ENCODE measurements at places on chromosomes 12 and 14.
A peak's percentile ranks its signal among the peaks of the same experiment; 100 is the strongest.

- DNase-seq = no peak
Measured at GRCh38 chr14:105466531-105467248, 7.9 kb upstream of the CRIP2 start.

DNA sequence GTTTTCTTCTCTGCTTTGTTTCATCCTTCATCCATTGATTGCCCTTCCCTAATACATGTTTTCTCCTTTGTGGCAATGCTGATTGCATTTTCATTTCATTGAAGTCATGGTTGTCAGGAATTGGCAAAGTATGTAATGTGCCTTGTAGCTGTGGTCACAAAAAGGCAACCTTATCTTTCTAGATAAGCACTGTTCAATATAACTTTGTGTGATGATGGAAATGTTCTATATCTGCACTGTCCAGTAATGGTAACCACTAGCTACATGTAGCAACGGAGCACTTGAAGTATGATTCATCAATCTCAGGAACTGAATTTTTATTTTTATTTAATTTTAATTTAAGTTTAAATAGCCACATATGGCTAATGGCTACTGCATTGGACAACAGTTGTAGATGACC, 79.8 kb downstream of the PCNX1 start:
- no peak for DNase-seq

DNA sequence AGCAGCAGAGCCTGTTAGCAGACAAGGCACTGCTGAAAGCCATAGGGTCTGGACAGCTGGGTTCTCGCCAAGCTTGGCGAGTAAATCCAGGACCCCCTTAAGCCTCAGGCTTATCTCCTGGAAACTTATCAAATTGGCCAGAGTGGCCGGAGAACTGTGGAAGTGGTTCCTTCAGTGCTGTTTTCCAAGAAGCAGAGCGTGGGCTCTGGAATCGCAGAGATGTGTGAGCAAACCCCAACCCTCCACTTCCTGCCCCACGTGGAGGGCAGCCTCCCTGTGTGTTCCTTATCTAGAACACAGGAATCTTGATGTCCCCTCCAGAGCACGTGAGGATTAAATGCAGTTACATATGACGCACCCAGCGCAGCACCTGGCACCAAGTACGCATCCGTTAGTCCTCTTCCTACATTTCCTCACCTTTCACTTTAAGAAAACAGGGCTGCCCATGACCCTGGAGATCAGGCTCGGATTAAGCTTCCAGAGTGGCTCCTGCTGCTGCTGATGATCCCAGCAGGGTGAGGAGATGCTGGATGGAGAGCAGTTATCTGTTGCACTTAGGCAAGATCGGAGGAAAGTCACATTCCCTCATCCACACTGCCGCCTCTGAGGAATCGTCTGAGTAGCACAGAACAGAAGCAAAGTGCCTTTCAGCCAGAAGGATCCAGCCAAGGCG, 35.0 kb downstream of the MMAB start:
- DNase-seq = no peak

DNA sequence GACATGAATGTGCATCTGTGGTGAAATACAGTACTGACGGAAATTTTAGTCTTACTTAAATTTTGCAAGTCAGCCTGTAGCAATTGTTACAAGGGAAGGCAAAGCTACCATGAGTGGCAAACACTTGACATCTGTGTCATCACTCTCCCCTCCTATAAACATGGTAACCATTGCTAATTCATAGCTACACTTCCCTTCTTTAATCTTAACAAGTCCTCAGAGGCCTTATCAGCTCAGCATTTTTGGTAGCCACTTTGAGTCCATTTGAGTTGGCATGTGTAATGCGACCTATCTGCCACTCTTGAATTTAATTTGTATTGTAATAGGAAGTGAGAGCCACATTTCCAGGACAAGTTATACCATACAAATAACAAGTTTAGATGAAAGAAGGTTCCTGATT, 218.1 kb downstream of the RMST start:
- DNase-seq = no peak

DNA sequence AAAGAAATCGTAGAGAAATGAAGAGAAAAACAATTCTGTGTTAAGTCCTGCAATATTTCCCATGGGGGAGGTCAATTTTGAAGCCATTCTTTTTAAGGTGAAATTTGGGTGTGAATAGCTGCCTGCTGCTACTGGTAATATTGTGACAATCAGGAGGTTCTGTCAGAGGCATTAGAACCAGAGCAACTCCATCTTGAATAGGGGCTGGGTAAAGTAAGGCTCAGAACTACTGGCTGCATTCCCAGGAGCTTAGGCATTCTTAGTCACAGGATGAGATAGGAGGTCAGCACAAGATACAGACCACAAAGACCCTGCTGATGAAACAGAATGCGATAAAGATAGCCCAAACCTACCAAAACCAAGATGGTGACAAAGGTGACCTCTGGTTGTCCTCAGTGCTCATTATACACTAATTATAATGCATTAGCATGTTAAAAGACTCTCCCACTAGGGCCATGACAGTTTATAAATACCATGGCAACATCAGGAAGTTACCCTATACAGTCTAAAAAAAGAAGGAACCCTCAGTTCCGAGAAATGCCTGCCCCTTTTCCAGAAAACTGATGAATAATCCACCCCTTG, 24.8 kb upstream of the MTHFD1 start:
- DNase-seq = no peak

DNA sequence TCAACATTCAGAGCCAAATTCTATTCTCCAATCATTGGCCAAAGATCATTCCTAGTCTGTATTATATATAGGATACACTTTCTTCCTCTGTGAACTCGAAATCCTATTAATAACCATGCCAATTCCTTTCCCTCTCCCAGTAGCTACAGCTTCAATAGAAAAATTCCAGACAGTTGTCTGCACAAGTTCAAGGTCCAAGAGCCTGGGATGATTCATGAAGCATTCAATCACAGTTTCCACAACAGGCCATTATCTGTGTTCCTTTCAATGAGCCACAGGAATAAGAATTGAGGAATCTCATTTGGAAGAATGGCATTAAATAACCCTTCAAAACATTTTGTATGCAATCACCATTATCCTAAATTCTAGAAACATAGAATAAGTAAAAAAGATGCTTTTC, 437.4 kb downstream of the RMST start:
- no peak for DNase-seq

DNA sequence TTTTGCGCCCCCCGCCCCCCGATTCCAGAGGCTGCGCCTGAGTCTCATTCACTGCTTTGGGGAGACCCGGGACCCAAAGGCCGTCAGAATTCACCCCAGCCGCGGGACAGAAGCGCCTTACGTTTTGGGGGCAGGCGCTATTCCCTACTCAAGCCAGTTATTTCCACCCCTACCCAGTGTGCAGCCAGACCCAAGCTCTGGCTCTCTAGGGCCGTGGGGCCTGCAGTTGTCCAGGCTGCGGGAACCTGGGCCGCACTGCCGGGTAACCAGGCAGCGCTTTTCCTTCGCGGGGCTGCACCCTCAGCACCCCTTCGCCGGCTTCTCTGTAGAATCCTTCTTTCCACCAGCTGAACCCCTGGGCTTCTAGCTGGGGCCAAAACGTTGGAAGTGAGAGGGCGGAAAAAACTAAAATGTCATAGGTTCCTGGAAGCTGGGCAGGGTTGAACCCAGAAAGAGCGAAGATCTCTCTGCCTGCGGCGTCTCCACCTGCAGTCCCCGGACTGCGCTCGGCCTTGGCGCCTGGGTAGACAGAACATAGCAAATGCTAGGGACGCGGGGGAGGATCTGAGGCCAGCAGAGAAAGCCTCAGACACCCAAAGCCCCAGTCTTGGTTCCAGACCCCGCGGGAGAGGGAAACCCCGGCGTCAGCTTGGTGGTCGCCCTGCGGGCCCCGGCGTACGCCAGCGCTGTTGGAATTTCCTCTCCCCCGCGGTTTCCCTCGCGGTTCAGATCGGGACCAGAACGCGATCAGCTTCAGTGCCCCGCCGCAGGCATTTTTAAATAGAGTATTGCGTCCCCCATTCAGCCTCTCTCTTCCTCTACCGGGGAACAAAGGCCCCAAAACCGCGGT, 18.3 kb downstream of the TBX3 start:
- DNase-seq = no peak

GRCh38 chr14:89303456-89304435, 113.3 kb downstream of the FOXN3 start:
- DNase-seq = no peak

DNA sequence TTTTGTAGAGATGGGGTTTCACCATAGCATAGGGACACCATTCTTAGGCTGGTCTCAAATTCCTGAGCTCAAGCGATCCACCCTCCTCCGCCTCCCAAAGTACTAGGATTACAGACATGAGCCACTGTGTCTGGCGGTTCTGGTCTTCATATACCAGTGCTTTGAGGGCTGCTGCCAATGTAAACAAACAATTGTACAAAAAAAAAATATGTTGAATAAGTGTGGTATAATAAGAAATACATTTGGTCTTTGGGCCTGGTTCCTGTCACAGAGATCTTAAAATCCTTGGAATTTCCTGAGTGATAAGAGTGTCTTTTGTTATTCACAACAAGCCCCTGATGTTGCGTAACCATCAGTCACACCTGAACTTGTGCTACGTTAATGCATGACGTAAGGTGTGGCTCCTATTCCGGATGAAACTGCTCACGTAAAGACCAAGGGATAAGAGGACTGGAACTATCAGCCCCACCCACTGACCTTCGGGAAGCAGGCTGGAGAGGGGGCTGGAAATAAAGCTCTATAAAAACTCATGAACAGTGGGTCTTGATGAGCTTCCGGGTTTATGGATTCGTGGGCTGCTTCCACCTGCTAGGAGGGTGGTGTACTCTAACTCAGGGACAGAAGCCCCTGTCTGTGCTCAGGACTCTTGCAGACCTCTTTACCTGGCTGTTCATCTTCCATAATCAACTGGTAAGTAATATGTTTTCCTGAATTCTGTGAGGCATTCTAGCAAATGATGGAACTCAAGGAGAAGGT, 16.5 kb upstream of the RIMKLB start:
- DNase-seq = no peak

DNA sequence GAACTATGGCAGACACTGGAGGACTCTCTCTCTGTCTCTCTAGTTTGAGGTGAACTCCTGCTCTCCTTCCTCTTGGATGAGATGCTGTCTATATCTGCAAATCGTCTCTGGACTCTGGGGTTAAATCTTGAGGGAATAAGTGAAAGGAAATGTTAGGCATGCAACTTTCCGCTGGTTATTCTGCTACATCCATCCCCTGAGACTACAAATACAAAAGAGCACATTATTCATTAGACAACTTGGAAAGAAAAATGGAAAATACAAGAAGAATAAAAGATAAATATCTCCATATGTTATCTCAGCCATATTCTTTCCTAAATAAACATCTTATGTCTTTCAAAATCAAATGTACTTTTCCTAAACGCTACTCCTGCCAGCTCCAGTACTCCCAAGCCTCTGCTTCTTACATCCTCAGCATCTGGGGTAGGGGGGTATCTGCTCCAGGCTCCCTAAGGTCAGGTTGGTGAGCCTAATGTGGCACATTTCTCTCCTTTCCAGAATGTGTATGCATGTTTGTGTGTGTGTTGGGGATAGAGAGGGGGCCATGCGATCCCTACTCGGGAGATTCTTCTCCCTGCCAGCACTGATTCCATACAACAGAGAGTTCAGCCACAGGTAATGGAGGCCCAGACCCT, 102.9 kb upstream of the FSCB start:
- no peak for DNase-seq

GRCh38 chr12:118164798-118165486, 29.0 kb downstream of the PEBP1 start:
- DNase-seq = peak; percentile 11

GRCh38 chr14:55458800-55459515, 18.5 kb upstream of the TBPL2 start:
- DNase-seq = no peak

- DNase-seq = no peak
Measured at GRCh38 chr12:132423251-132423819, 66.6 kb upstream of the FBRSL1 start.

DNA sequence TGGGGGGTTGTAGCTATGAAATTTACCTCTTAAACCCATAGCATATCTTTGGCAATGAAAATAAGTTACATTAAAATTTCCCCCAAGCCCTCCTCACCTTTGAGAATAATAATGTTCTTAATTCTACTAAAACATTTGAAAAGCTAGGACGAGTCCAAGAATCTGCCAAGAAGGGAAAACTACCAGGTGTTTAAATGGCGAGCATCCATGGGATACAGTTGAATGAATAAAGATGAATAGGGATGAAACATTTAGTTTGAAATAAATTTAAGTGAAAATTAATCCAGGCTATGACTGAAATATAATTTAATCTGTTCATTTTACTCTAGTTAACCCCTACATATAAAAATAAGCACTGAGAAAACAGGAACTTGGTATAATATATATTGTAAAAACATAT, 536.7 kb downstream of the FLRT2 start:
- DNase-seq = no peak

Measured in LNCaP clone FGC (cell line).